GM12878 (cell line): ENCODE measurements at places on chromosomes 7 and 10.

DNA sequence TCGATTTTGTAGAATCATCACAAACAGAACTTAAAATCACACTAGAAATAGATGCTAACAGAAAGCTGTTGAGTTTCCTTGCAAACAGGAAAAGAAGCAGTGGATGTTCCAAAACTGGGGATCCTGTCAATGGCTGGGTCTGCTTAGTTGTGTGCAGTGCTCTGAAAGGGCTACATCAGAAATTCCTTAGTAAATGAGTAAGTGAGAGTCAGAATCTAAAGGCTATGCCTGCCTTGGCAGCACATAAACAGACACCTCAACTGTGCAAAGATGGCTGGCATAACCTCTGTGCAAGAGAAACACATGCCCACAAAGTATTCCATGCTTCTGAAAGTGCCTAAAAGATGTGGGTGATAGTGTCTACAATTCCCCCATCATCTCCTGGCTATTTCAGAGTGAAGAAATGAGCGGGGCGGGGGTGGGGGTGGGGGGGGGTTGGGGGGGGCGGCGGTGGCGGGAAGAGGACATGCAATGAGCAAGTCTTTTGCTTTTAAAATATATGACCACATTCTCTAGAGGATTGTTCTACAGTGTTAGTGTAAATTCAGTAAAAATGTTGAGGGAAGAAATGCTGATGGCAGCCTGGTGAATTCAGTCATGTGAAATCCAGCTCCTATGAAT lies 138.1 kb upstream of the LAMB4 start:
- DNase-seq = no peak

GRCh38 chr7:85802211-85802610 lies 615.4 kb upstream of the SEMA3D start:
- DNase-seq = no peak

DNA sequence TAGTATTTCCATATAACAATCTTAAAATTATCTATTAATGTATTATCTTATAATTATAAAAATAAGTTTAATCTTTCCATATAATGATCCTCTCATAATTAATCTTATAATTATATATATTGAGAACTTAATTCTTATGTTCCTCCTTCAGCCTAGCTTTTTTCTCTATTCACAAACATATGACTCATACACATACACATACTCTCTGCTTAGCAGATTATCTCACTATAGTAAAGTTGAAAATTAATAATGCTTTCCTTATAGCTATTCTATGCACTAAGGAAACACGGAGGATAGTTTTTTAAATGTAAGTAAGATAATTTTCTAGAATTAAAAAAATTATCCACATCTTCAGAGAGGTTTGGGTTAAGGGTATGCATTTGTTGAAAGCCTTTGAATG lies 47.7 kb upstream of the ITGB8 start:
- DNase-seq = no peak

- DNase-seq = no peak
These were observed 70.9 kb downstream of the HHEX start for GRCh38 chr10:92760609-92761008.

DNA sequence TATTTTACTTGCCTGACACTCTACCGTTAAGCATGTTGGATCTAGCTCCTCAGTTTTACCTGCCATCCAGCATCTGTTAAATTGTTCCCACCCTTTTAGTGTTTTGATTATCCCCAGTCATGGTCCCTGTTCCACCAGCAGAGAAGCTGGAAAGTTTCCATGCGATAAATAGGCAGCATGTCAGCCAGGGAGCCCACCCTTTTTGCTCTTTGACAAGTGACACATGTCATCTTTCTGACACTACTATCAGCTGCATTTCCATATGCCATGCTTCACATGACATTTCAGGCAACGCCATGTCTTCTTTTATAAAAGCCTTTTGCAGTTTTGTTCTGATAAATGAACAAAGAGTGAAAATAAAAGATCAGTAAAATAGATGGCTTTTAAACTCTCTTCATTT lies 310.8 kb downstream of the MAGI2 start:
- no peak for DNase-seq

GRCh38 chr10:14510346-14510745 lies 179.6 kb upstream of the FRMD4A start:
- DNase-seq = no peak

- DNase-seq = no peak
These were observed 247.7 kb downstream of the TFEC start for GRCh38 chr7:115782696-115783490.

DNA sequence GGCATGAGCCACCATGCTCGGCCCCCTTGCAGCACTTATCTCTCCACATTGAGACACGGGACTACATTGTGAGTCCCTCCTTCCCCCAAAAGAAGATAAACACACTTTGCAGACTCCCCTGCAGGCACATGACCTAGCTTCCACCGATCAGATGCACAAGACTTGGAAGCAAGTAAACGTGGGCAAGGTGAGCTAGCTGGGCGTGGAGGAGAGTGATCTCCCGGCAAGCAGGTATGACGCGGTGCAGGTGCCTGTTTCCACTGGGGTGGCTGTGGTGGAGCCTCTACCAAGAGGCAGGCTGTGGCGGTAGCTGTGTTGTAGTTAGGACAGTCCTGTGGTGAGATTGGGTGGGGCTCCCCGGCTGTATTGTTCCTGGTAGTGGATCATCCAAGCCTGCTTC lies 7.7 kb upstream of the COMTD1 start:
- no peak for DNase-seq

DNA sequence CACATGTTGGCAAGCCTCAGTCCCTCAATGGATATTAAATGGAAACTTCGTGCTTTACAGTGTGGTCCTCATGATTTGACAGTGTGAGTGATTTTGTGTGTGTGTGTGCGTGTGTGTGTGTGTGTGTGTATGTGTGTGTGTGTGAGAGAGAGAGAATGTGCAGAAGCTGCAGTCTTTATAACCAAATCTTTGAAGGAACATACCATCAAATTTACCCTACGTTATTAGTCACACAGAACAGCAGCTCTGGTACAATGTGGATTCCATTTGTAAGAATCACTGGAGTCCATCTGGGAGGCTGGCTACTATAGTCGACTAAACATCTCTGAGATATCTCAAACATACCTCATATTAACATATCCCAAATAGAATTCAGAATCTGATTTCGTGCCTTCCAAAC lies 928.0 kb upstream of the POT1 start:
- no peak for DNase-seq

DNA sequence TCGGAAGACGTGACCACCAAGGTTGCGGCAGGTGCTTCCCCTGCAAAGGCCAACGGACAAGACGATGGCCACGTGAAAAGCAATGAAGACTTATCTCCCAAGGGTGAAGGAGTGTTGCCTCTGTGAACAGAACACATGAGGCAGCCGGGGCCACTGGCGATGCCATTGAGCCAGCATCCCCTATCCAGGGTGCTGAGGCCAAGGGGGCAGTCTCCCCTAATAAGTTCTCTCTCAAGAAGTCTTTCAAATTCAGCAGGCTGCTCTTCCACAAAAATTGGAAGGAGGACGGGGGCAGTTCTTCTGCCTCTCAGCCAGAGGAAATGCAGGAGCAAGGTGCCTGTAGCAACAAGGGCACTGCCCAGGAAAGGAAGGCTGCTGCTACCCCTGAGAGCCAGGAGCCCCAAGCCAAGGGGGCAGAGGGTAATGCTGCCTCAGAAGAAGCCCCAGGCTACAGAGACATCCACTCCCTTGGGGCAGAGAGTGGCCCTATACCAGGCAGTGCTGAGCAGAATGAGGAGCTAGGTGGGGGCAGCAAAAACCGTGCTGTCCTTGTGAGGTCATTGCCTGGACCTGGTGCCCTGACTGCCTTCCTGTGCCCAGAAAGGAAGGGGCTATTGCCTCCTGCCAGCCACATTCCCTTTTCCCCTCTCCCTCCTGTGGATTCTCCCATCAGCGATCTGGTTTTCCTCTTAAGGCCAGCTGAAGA lies 17.3 kb downstream of the NT5C2 start:
- DNase-seq = no peak

DNA sequence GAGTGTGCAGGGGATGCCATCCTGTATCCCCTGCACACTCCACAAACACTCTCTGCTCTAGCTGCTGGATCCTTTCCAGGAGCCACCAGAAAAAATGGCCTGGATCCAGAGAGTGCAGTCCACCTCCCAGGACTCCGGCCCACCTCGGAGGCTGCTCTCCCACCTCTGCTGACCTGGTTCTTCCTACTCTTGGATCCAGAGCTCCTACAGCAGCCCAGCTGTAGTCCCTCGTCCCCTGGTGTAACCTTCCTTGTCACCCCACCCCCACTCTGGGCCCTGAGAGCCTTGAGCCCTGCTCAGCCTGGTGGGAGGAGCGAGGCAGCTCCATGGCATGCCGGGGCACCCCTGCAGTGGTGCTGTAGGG lies 54.4 kb downstream of the GOLGA7B start:
- DNase-seq = no peak

- DNase-seq = no peak
These were observed 98.4 kb downstream of the VIPR2 start for GRCh38 chr7:159046300-159046699.

DNA sequence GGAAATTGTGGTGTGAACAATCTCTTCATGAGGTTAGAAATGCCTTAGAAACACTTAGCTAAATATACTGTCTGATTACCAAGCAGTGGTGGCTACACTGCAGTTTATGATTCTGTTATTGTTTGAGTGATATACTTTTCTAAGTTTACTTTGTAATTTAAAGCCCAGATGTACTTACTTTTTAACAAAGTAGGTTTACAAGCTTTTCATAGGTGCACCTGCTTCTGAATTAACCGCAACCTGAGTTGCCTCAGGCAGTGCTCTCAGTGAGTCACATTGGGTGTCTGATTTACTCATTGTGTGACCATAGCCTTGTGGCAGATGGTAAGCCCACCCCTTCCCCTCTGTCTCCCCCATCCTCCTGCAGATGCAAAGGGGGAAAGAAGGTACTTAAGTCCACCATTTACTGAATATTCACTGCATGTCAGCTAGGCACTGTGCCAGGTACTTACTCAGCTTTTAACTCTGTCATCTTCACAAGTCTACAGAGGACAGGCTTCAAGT lies 9.0 kb downstream of the MTURN start:
- no peak for DNase-seq

GRCh38 chr7:35982600-35982999 lies 170.5 kb upstream of the EEPD1 start:
- no peak for DNase-seq

DNA sequence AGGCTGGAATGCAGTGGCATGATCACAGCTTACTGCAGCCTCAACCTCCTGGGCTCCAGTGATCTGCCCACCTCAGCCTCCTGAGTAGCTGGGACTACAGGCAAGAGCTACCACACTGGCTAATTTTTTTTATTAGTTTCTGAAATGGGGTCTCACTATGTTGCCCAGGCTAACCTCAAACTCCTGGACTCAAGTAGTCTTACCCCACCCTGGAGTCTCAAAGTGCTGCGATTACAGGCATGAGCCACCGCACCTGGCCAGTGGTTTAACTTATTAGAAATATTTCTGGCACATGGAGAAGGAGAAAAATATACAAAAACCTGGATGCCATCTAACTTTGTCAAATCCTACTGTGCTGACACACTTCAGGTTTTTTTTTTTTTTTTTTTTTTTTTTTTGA lies 15.2 kb downstream of the ZNF786 start:
- no peak for DNase-seq

DNA sequence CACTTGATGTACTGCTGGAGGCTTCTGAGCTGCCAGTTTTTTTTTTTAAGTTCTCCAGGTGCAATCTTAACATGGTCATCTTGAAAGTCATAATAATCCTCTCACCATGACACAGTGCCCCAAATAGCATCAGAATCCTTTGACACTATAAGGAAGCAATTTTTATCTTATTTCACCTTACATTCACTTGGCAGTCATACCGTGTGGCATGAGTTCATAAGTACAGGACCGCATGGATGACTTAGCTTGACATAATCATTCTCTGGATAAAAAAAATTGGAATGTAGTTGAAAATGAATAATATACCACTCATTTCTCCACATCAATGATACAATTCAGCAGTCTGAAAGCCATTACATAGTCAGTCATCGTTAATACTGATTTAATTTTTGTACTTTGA lies 25.6 kb upstream of the TMEM196 start:
- DNase-seq = no peak

- no peak for DNase-seq
These were observed 60.7 kb downstream of the CSTF2T start for GRCh38 chr10:51638737-51639136.

- no peak for DNase-seq
These were observed 3.4 kb upstream of the PNPLA8 start for GRCh38 chr7:108529341-108529740.

DNA sequence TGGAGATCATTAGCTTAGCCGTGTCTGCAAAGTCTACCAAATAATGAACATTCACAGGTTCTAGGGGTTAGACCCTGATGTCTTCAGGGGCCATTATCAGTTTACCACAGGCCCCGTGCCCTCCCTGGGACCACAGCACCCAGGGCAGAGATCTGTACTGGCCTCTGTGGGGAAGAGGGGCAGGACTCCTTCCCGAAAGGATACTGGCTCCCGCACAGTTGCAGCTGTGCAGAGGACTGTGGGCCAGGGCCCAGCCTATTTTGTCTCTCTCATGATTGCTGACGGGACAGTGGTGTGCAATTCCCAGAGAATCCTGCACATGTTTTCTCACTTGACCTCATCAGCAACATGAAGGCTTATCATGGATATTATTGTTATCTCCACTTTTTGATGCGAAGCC lies 243.9 kb downstream of the GLRX3 start:
- no peak for DNase-seq

DNA sequence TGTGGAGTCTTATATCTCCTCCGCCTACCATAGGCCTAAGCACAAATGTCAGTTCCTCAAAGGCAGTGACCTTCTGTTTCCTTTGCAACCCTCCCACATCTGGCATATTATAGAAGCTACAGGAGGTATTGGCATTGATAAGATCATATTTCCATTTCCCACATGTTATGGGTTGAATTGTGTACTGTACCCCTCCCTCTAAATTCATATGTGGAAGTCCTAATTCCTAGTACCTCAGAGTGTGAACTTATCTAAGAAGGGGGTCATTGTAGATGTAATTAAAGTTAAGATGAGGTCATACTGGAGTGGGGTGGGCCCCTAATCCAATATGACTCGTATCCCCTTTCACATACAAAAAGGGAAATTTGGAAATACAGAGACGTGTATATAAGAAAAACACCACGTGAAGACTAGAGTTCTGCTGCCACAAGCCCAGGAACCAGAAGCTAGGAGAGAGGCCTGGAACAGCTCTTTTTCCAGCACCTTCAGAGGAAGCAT lies 6.1 kb upstream of the LAMB4 start:
- no peak for DNase-seq

DNA sequence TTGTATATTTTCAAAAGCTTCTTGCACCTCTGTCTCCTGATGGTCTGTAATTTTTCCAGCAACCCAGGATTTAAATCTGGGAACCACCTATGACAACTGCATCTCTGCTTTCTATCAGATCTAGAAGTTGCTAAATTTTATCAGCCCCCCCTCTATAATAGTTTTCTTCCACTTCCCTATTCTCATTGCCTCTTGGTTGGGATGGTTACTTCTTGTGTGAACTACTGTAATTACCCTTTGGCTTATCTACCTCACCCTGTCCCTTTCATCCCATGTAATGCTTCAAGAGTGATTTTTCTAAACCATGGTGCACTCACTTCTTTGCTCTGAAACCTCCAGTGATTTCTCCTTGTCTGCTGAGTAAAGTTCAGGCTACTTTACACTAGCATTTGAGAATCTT lies 92.3 kb downstream of the BMPR1A start:
- no peak for DNase-seq
